ENCODE measurements at places on chromosomes 2 and 18.

DNA sequence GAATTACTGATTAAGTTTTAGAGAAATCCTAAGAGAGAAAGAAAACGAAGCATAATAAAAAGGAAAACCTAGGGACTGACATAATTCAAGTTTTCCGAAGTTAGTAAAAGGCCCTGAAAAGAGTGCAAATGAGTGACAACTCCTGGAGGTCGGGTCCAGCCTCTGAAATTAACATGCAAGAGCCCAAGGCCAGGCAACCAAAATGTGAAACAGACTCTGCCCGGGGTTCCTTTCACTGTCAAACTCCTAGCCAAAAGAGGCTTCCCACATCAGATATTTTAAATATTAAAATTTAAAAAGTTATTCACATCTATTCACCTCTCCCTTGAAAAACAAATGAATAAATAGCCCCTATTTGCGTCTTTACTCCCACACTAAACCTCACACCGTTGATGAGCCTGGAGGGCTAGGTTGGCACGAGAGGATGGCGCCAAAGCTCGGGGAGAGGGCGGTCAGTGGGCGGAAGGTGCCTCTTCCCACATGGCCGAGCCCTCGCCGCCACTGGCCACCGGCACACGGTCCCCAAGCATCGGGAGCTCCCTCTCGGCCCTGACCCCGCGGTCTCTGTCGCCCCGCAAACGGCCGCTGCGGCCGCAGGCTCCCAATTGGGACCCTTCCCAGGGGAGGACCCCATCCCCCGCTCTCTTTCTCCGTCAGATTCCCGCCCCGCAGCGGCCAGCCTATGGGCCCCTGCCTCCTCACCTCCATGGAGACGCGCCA is 630 bp downstream of the PPM1G start:
- DNase-seq, result no peak

GRCh38 chr2:31163011-31163539 is 24.8 kb upstream of the GALNT14 start:
- DNase-seq, result no peak

GRCh38 chr2:65411056-65411795 is 21.2 kb downstream of the SPRED2 start:
- no peak for DNase-seq

DNA sequence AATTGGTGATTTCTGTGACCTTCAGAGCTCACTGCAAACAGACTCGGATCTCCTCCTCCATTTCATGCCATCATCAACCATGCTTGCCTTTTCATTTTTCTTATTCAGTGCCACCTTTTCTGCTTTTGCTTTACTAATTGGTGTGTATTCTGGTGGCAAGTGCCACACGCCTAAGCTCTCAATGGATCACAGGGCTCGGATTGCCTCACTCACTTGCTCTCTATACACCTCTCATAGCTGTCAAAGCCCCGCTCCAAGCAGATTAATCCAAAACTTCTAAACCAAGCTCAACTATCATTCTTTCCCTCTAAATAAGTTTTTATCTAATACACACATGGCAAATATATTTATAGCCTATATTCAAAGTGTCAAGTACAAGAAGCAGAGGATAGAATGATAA is 86.4 kb downstream of the PLEKHM3 start:
- DNase-seq, result no peak

GRCh38 chr2:60534052-60534685 is 19.3 kb downstream of the BCL11A start:
- no peak for DNase-seq

DNA sequence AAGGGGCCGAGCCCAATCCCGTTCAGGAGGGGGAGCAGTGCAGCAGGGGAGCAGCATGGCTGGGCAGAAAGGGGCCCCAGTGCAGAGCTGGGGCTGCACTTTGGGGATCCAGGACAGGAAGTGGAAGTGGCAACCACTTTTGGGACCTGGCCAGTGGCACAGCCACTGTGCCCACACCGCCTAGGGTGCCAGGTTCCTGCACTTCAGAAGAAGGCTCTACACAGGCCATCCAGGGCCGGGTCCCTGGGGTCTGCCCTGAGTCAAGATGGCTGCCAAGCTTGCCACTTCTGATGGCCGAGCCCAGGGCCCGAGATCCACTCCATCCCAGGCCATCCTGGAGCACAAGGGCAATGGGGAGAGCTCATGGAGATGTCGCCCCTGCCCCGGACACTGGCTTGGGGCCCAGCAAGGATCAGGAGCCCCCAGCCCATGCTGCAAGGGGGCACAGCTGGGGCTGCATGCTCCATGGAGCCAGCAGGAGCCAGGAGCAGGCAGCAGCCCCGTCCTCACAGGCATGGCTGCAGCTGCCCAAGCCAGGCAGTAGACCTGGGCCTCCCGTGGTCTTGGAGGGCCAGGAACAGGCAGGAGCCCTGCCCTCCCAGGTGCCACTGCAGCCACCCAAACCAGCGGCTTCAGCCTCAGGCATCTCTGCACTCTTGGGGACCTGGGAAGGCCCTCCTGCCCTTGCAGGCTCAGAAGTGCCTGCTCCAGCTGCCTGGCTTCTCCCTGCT is 35.0 kb upstream of the ID2 start:
- no peak for DNase-seq

- no peak for DNase-seq
These were observed 71.4 kb downstream of the TRIB2 start for GRCh38 chr2:12787891-12788801.

DNA sequence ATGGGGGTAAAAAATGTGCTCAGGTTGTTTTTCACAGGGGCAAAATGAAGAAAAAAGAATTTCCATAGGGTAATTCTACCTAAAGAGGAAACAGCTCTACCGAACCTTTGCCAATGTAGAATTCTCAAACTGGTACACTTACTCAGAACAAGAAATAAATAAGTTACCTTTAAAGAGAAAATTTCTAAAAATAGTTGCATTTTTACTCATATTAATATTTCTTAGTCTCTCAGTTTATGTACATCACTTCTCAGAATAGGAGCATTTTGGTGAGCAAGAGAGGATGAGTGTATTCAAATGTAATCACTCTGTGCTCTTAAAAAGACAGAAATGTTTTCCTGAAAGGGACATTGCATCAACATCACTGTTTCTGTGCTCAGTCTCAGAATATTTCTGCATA is 574.7 kb upstream of the SLC8A1 start:
- DNase-seq, result no peak

DNA sequence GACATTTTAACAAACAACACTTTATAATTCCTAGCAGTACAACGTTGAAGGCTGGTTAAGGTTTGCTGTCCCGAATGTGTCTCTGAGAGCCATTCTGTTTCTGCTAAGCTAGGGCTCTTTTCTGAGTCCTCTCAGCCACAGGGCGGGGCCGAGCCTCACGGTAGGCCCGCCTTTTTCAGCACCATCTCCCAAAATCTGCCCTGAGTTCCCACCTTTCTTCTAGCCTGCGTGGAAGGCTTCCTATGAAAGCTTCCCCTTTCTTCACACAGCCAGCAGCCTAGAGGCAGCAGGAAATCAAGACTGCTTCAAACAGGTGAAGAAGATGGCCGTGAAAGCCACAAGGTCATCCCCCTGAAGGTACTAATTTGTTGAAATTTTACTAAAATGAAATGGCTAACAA is 255.5 kb downstream of the CDH2 start:
- no peak for DNase-seq

- DNase-seq, result no peak
These were observed 26.5 kb upstream of the FAM117B start for GRCh38 chr2:202608142-202608852.

DNA sequence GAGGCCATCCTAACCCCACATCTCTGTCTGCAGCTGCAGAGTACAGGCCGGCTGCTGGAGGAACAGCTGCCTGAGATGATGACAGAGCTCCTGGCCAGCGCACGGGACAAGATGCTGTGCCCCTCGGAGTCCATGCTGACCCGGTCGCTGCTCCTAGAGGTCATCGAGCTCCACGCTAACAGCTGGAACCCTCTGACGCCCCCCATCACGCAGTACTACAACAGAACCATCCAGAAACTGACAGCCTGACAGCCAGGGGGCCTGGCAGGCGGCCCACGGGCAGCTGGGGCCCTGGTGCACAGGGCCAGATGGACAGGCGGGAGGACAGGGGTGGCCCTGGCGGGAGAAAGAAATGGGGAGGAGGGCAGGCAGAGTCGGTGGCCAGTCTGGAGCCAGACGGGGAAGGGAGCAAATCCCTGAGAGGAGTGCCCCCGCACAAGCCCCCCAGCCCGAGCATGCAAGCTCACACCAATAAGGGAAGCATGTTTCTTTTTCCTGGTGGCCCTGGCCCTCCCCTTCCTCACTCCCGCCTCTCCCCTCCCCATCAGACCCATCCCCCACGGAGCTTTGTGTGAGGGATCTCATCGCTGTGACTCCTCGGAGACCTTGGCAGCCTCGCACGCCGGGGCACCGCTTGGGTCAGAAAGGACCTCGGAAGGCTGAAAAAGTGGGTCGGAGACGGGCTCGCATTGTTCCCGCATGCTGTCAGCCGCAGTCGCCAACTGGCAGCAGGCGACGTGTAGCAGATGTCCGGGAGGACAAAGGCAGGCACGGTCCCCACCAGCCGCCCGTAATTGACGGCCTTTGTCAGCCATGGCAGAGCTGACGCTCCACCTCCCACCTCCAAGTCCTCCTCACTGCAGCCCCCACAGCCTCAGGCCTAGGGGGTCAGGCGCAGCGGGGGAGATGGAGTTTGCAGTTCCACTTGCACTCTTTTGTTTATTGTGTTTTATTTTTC is 91.2 kb downstream of the SMAD7 start:
- no peak for DNase-seq

DNA sequence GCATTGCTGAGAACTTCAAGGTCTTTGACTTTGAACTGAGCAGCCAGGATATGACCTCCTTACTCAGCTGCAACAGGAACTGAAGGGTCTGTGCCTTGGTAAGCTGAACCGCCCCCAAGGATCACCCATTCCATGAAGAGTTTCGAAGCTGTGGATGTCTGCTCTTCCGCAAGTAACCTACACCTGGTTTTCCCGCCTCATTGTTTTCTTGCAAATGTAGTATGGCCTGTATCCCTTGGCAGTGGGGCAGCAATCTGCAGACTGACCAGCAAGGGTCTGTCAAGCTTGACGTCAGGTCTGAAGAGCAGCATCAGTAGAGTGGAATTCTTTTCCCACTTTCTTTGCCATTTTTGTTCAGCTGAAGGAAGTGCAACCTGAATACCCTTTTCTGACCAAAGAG is 62.6 kb upstream of the RAB12 start:
- DNase-seq, result no peak

DNA sequence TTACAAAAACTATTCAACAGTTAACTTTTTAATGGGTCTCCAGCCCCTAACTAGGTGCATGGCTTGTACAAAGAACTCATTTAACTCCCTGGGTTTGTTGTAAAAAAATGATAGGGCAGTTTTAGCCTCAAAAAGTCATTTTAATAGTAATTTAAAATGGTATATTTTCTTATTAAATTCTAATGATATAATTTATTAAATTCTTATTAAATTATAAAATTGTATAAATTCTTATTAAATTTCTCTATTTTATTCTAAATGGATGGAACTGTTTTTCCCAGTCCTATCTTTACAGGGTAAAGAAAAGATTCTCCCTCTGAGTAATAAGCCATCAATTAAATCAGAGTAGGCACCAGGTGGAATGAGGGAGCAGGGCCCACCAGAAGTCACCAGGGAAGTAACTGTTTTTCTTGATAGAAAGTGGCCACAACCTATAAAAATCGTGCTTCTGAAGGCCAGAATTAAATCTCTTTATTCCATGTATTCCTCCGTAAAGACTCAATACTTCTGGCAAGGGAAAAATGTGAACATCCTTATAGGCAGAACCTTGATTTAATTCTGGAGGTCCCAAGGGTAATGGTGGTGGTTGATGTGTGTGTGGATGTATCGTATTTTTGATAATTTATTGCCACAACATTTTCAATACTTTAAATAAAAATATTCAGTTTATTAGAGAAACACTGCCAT is 814 bp downstream of the FKBP7 start:
- no peak for DNase-seq

DNA sequence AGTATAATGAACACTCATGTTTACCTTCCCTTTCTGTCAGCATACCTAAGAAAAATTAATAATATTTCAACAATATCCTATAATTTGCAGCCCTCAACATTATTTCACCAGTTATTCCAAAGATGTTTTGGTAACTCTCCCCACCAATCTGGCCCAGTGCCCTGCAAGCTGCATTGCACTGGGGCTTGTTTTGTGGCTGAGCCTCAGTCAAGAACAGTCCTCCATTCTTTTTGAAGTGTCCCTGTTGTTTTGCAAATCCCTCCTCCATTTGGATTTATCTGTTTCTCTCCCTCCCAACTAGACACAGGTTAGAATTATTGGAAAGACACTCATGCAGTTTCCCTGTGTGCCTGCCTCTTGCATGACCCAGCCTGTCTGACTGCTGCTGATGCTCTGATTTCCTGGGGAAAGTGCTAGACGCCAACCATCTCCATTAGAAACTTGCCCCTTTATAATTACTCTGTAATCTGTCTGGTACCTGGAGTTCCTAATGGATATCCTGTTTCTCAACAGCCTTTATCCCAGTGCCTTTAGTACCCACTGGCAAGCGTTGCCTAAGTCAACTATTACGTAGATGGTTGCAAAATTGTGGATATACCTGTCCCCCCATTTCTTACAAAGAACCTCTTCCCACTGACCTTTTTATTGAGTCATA is 60.2 kb downstream of the EIF5B start:
- DNase-seq, result no peak

GRCh38 chr18:25662272-25662671 is 310.3 kb upstream of the ZNF521 start:
- no peak for DNase-seq

GRCh38 chr2:73705091-73705490 is 32.1 kb downstream of the TPRKB start:
- DNase-seq, result no peak

DNA sequence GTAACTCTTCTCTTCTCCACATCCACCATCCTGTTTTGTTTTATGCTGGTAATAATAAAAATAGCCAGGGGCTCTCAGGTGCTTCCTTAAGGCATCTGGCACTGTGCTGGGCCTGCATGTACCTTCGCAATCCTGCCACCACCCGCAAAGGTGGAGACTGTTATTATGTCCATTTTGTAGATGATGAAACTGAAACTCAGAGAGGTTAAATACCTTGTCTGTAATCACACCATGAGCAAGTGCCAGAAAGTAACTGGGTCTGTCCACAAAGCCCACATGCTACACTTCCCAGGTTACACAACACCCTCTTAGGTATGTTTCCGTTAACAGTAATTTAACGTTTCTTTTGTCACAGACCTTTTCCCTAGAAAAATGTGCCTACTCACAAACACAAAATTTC is 27.0 kb downstream of the NRP2 start:
- DNase-seq, result no peak

- no peak for DNase-seq
These were observed 386.2 kb upstream of the HNRNPA3 start for GRCh38 chr2:176826356-176826755.

- DNase-seq, result no peak
These were observed 125.5 kb downstream of the SMAD7 start for GRCh38 chr18:48825101-48825745.
